Stimulated activated CD8-positive, alpha-beta memory T cell treated with anti-CD3 and anti-CD28 coated beads, Interleukin-4, amount 100 ng/mL, for 48 hours (primary cell): ENCODE measurements at places on chromosomes 6 and 20.

GRCh38 chr6:80544555-80544954, 438.1 kb downstream of the BCKDHB start:
- no peak for DNase-seq

- no peak for DNase-seq
Observed at GRCh38 chr20:49808753-49809152, 3.9 kb upstream of the SLC9A8 start.

DNA sequence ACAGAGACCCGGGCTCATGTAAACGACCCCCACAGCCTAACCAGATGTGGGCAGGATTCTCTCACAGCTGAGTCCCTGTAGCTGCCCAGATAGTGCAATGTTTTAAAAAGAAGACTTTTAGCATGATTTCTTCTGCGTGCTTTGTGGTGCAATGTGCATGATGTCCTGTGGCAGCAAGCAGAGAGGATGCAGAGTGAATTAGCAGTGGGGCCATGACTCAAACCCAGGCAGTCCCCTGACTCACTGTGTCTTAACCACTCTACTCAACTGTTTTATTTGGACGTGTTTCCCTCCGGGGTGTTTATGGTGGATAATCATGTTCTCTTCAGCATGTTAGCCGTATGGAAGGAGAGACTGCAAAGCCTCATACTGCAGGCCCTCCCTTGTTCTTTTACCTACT, 247.9 kb downstream of the SLC24A3 start:
- DNase-seq: no peak

- DNase-seq: no peak
Observed at GRCh38 chr6:32188381-32189068, 1.5 kb downstream of the PBX2 start.

DNA sequence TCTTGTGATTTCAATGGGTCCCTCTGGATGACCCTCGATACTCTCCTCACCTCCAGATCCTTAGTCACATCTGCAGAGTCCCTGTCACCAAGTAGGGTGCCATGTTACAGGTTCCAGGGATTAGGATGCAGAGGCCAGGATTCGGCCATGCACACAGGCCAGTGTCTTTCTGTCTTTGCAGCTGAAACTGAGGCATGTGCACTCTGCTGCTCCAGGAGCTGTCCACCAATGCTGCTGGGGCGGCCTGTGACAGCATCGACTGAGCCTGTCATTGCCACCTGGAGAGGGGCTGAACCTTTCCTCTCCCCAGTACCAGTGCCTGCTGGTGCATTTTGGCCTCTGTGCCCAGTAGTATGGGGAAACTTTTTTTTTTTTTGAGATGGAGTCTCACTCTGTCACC, 4.4 kb upstream of the RBM38 start:
- no peak for DNase-seq

DNA sequence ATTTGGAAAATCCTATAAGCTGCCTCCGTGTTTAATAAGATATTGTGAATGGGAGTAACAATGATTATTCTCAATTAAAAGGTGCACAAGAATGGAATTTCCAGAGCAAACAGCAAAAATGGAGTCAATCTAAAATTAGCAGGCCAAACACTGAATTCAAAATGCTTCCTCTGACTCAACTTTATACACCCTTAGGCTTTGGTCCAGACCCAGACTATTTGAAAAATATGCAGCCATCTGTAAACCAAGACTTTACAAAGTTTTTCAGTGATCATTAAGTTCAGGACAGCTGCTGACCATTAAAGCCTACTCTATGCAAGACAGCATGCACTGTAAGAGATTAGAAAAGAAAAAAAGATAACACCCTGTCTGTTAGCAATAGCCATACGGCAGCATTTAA, 39.4 kb upstream of the CCN6 start:
- no peak for DNase-seq

GRCh38 chr6:36912586-36912985, 26.8 kb downstream of the C6orf89 start:
- peak; percentile 70 for DNase-seq

- peak; percentile 63 for DNase-seq
Observed at GRCh38 chr6:42369568-42369967, 82.2 kb downstream of the TRERF1 start.

GRCh38 chr6:34511214-34511914, 44.8 kb downstream of the SPDEF start:
- no peak for DNase-seq

- DNase-seq: no peak
Observed at GRCh38 chr6:44111434-44112417, 15.5 kb downstream of the MRPL14 start.
